Stimulated activated CD4-positive, alpha-beta T cell treated with anti-CD3 and anti-CD28 coated beads, Interleukin-12 subunit alpha, Interleukin-12 subunit beta, amount 100 ng/mL, for 24 hours (primary cell): ENCODE measurements at places on chromosomes 1 and 21.

GRCh38 chr1:55276671-55277376 is 61.7 kb upstream of the USP24 start:
- DNase-seq, result no peak

DNA sequence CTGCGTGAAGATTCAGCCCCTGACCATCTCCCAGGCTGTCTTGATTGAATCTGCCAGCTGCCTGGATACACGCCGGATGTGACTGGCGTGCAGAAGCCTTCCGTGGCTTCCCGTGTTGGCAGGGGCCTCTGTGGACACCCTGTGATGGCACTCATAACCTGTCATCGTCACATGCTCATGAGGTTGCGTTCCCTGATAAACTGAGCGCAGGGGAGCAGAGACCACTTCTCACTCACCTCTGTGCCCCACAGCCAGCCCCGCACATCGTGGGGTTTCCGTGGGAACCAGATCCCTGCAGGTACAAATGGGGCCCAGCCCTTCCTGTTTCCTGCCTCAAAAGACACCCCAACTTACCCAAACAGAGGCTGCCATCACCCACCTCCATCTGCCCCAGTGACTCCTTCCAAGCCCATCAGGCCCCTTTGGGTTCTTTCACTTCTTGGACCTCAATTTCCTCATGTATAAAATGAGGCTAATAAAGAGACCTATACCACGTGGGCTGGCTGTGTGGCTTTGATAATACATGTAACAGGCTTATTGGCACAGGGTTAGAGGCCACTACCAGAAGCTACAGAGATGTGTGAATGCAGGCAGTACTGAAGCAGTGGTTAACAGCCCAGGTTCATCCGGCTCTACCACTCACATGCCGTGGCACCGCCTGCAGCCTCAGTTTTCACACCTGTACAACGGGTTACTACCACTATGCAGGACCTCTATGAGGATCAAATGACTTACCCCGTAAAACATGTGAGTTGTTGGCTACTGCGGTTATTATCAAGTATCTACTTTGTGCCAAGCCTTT is 23.6 kb downstream of the HTR6 start:
- DNase-seq, result no peak

GRCh38 chr1:85148524-85149250 is 52.1 kb downstream of the SYDE2 start:
- DNase-seq, result no peak

DNA sequence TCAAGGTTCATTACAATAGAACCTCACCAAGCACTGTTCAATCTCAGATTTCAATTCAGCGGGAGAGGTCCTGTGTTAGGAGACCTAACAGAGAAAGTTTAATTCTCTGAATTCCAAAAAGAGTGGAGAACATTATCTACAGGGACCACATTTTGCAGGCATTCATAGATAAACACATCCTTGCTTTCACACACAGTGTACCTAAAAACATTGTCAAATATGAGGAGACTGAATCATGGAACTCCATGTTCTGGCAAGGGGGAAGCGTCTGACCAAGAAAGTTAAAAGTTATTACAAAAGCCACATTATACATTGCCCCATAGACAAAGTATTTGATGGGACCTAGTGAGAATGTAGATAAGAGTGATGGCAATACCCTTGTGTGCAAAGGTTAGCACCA is 21.1 kb upstream of the PPP1R15B start:
- DNase-seq, result no peak

GRCh38 chr1:202088206-202088605 is 34.5 kb upstream of the GPR37L1 start:
- no peak for DNase-seq

- no peak for DNase-seq
These were observed 22.8 kb downstream of the OR10R2 start for GRCh38 chr1:158494796-158495195.

DNA sequence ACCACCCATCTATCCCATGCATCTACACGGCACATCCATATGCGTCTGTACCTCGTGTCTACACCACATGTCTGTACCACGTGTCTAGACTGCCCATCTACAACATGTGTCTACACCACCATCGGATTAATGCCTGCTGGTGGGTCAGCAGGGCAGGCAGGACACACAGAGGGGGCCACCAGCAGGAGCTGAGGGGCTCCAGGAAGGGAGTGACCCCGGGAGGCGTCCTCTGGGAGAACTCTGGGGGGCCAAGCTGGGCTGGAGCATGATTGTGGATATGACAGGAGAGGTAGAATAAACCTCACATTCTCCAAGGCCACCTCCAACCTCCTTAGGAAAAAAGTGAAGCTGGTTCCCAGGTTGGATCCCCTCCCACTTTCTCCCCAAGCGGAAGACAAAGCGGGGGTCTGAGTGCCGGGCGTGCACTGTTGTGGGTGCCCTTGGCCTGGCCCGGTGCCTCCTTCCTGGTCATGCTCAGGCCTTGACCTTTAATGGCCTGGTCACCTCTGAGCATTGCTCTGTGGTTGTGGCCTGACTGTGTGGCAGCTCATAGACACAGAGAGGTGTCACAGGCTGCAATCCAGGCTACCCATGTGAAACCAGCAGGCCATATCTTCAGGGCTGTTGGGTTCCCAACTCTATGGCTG is 881 bp upstream of the ACTRT2 start:
- no peak for DNase-seq

- no peak for DNase-seq
These were observed 154.5 kb downstream of the ETS2 start for GRCh38 chr21:38960251-38960650.

DNA sequence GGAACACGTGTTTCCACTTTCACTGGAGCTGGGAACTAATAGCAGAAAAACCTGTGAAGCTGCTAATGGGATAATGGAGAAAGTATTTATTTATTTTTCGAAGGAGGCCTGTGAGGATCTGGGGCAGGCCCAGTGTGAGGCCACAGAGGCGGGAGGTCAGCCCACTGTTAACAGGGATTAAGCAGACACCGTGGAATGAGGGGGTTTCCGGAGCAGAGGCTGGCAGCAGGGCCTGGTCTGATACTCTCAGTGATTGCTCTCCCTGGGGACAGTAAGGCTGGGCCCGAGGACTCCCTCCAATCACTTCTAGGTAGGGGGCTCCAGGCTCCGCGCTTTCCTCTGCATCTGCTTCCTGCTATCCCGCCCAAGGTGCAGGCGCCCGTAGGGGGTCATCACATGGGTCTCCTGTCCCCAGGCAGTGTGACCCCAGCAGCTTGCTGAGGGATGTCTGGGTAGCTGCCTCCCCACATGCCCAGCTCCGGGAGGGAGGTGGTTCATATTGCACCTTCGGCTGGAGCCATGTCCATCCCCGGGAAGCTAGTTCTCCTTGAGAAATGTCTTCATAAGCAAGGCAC is 28.8 kb upstream of the CDCA8 start:
- no peak for DNase-seq

- no peak for DNase-seq
These were observed 342 bp downstream of the DDOST start for GRCh38 chr1:20660847-20661206.

GRCh38 chr1:117623698-117624097 is 17.9 kb downstream of the TENT5C start:
- DNase-seq, result no peak

- DNase-seq, result no peak
These were observed 103.3 kb upstream of the DPH5 start for GRCh38 chr1:101128846-101129245.

DNA sequence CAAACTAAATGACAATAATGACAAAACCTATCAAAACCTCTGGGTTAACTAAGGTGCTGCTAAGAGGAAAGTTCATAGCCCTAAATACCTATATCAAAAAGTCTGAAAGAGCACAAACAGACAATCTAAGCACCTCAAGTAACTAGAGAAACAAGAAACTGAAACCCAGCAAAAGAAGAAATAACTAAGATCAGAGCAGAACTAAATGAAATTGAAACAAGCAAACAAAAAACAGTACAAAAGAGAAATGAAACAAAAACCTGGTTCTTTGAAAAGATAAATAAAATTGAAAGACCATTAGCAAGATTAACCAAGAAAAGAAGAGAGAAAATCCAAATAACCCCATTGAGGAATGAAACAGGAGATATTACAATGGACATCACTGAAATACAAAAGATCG is 44.8 kb upstream of the KIAA0040 start:
- no peak for DNase-seq

GRCh38 chr1:84780000-84780716 is 89.9 kb upstream of the SSX2IP start:
- DNase-seq, result no peak
